ENCODE measurements at places on chromosomes 16 and 17.
A peak's percentile ranks its signal among the peaks of the same experiment; 100 is the strongest.

GRCh38 chr16:46889942-46890300, 5.8 kb downstream of the GPT2 start:
- DNase-seq: no peak

DNA sequence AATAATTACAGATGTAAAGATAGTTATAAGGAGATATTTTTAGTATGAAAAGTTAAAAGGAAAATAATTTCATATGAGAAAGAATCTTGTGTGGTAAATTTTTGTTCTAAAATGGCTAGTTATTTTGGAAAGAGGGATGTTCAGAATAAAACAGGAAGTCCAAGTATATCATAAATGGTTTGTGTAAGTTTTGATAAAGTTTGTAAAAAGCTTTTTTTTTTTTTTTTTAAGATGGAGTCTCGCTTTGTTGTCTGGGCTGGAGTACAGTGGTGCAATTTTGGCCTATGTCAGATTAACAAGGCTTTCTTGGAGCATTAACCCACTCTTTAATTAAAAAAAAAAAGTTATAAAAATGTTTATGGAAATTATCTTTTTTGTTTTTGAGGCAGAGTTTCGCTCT, 8.2 kb upstream of the CDK10 start:
- DNase-seq: peak; percentile 46

GRCh38 chr17:17321356-17322025, 18.3 kb downstream of the NT5M start:
- DNase-seq: no peak

GRCh38 chr16:10980813-10981212, 36.4 kb downstream of the CLEC16A start:
- DNase-seq: no peak

DNA sequence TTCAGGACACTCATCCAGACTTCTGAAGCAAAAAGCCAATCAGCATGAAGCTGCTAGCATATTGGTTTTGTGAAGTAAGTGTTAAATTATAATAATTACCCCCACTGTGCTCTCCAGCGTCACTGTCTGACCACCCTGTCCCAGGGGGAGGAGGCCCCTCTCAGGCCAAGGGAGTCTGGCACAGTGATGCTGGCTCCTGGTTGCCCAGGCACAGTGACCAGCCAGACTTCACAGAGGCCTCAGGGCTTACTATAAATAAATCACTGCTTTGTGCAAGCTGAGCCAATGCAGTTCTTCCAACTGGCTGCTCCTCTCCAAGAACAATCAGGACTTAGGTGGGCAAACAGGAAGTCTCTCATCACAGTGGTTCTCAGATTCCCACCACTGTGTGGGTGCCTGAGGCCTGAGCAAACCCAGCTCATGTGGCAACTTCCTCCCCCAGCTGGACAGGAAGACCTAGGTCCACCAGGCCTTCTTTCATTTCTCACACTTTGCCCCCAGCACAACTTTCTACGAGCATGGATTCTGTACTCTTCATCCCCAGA, 1.7 kb upstream of the DBNDD1 start:
- no peak for DNase-seq

- DNase-seq: no peak
Measured at GRCh38 chr17:31647661-31648060, 211.4 kb downstream of the COPRS start.

GRCh38 chr16:58056580-58056979, 31.0 kb downstream of the MMP15 start:
- no peak for DNase-seq

DNA sequence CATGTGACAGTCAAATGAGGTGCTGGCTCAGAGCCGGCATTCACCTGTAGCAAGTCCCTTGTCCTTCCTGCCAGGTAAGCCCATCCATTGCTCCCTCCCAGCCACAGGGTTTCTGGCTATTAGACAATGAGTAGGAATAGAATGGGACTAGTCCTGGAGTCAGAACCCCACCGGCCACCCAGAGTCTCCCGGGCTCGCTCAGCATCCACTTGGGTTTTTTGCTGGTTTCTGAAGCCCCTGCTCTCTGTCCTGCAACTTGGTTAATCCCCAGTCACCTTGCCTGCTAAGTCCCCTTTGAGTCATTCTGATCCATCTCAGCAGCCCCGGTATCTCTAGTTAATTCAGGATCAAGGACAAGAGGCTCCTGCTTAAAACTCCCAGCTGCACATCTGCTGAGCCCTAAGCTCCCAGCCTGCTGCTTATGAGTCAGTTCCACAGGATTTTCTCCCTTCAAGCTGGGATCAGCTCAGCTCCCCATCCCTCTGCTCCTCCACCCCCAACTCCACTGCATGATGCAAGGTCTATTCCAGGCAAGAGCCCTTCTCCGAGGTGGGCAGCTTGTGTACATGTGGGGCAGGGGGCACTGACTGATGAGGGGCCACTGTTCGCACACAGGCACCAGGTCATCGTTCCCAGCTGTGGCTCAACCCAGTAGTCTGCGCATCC, 19.9 kb upstream of the MRPS23 start:
- DNase-seq: no peak

DNA sequence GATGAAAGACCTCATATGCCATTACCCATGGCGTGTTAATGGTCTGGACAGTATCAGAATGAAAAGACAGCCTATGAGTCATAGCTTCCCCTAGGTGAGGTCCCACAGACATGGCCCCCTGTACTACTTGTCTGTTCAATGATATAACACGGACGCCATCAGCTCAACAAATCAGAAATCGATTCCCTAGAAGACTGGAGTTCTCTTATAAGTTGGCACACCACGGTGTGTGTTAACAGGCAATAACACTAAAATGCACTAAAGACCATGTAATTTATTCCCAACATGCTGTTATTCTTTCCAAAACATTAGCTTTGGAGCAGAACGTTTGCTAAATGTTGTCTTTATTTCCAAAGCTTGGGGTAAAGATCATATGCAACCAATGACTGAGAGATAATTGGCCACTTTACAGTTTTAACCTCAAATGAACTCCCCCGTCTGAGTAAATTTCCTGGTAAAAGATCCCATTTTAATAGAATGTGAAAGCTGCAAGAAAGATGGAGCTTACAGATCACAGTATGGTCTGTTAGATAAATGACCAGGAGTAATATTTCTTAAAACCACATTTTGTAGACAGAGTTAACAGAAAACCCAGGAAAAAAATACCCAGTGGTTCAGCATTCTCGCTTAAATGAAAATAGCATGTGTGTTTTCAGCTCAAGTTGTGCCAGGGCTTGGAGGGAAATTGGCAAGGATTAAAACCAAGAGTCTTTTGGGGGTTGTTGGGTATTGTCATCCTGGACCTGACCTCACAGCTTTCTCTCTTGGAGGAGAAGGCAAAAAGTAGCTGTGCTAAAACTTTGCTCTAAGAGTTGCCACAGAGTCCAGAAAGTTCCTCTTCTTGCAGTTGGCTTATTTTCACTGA, 65.9 kb downstream of the PCTP start:
- DNase-seq: peak; percentile 96

DNA sequence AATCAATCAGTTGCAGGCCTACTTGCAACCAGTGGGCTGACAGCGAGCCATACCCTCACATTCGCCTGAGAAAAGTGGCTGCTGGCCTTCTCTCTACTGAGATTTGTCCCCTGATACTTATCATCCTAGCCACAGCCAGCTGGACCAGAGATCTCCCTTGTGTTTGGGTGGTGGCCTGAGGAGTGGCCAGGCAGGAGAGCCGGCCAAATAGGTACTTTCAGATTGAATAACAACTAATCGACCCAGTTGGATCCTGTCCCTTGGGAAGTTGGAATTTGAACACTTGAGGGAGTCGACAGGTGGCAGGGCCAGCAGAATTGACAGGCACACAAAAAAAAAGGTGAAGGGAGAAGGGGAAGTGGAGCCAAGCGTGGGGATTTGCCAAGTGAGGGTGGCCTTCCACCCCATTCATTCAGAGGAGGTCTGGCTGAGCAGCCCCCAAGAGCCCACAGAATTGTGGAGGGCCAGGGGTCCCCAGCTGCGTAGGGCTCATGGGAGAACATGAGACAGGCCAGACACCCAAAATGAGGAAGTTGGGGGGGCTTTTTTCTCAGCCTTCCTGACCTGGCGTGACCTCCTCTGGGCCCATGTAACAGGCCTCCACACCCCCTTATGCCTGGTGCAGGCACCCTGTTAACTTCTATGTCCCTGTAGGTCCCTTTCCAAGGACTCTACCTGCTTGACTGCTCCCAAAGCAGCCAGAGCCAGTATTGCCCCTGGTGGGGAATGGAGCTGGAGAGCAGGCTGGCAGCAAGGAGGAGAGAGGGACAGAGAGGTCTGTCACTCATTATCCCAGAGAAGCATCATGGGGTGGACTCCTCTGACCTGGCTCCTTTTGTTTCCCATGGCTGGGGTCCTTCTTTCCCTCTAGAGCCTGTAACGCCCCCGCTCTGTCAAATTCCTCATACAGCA, 2.9 kb upstream of the RANGRF start:
- DNase-seq: peak; percentile 34

- DNase-seq: peak; percentile 33
Measured at GRCh38 chr17:16398270-16399267, 16.8 kb upstream of the TRPV2 start.

DNA sequence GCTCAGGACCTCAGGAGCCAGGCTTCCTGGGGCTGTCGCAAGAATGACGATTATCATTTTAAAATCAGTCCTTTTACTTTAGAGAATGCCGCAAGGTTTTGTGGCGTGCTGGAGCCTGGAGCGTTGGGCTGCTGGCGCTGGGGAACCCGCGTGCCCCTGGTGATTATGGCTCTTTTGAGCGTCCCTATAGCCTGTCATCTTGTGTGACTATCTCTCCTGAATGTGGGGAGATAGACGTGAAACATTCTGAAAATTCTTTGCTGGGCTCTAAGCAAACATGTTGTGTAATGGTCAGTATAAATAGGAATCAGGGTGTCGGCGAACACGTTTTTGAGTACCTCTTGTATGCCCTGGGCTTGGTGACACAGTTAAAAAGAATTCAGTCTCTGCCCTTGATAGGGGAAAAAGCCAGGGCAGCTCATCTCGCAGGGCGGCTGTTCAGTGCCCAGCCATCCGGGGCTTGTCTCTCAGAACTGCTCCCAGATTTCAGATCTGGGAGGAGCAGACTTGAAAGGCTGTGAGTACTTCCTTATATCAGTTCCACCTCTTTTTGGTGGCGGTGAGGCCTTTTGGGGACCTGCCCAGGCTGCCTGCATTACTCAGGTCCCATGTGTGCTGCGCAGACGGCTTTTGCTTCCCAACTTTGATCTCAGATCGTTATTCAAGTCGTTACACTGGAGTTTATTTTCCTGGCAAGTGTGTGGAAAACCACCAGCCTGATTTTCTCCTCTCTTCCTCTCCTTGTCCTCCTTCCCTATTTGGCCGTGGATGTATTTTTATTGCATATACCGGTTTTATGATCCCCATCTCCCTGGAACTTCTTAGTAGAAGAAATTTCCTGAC, 973 bp downstream of the SLC7A6 start:
- peak; percentile 73 for DNase-seq

DNA sequence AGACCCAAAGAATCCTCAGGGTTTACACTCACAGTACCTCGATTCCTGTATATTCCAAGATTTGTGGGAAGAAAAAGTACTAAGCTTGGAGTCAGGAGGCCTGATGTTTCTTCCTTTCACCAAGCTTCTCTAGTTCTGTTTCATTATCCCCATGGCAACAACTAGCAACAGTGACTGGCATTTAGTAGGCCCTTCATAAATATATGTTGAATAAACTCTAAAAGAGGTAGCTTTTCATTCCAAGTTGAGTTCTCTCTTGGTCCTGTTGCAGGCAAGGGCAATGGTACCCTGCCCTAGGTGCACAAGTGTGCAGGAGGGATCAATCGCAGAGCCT, 527 bp upstream of the UBE2Z start:
- DNase-seq: no peak

DNA sequence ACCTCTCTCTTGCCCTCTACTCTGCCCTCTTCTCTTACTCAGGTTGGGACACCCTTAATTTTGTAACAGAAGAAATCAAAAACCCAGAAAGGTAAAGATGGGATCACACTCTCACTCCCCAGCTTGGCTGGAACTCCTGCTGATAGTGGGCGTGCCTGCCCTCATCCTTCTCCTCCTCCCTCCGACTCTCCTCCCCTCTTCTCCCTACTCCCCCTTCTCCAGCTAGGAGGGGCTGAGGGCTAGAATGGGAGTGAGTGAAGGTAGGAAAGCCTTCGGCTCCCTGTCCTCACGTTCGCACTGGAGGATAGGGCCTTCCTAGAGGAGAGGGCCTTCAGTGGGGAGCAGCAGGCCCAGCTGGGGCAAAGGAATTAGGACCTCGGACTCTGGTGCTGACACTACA, 20.3 kb downstream of the SLC7A6OS start:
- no peak for DNase-seq

GRCh38 chr16:87306516-87306915, 10.7 kb downstream of the C16orf95 start:
- DNase-seq: peak; percentile 23

DNA sequence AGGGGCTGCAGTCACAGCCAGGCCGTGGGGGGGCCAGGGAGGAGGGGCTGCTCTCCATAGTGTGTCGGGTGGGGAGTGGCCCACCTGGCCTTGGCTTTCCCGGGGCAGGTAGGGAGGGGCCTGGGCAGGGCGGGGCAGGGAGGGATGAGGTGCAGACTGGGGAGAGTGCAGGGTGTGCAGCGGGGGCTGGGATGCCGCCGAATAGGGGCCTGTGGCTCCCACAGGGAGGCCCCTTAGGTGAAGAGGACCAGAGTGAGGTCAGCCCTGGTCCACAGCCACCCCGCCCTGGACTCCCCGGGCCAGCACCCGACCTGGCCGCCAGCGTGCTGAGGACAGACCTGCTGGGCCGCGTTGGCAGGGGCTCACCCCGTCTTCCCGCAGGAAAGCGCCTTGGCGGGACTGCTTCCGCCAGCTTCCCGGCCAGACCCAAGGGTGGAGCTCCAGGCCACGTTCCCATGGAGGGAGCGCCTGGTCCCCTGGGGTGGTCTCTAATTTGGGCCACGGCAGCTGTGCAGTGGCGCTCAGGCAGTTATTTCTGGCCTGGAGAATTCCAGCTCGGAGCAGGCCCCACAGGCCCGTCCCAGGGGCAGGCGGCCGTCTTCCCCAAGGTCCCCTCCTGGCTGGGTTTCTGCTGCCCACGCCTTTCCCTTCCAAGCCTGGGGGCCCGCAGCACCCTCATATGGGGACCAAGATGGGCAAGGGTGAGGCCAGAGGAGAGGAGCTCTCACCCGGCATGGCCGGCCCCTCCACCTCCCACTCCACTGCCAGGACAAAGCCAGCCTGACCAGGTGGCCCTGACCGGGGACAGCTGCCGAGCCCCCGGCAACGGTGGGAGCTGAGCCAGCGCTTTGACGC, 27.9 kb downstream of the CACNA1H start:
- no peak for DNase-seq

GRCh38 chr16:9226924-9227323, 135.5 kb downstream of the HAPSTR1 start:
- no peak for DNase-seq

DNA sequence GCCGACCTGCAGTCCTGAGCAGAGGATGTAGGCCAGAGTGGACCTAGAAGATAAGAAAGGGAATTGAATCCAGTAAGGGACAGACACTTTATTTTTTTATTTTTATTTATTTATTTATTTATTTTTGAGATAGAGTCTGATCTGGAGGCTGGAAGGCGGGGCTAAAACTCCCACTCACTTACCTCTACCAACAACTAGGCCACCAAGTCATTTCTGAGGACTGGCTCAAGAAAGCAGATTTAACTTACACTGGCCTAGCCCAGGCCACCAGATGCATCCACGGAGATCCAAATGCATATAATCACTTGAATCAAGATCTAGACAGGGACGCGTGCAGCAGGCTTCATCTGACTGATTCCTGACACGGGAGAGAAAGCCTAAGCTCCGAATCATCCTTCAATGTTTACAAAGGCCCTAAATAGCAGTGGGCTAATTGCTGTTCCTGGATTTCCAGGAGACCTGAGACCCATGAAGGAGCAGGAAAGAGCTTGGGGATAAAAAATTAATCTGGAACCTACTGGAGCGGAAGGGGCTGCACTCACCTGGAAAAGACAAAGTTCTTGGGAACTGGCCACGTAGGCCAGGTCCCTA, 1.1 kb upstream of the ALOX12 start:
- peak; percentile 67 for DNase-seq

GRCh38 chr16:1471569-1472194, 3.1 kb downstream of the CLCN7 start:
- no peak for DNase-seq

All from OCI-M1 (cell line).